ENCODE measurements at places on chromosomes 1 and 21.

GRCh38 chr1:96220651-96221050, 500.9 kb upstream of the PTBP2 start:
- DNase-seq, result no peak

GRCh38 chr1:245682638-245683628, 528.1 kb downstream of the KIF26B start:
- peak; percentile 35 for DNase-seq

GRCh38 chr1:3093898-3094626, 25.1 kb downstream of the PRDM16 start:
- no peak for DNase-seq

- DNase-seq, result no peak
Measured at GRCh38 chr1:68144856-68145255, 87.5 kb downstream of the WLS start.

GRCh38 chr1:173269490-173270230, 62.5 kb upstream of the TNFSF4 start:
- peak; percentile 98 for DNase-seq

DNA sequence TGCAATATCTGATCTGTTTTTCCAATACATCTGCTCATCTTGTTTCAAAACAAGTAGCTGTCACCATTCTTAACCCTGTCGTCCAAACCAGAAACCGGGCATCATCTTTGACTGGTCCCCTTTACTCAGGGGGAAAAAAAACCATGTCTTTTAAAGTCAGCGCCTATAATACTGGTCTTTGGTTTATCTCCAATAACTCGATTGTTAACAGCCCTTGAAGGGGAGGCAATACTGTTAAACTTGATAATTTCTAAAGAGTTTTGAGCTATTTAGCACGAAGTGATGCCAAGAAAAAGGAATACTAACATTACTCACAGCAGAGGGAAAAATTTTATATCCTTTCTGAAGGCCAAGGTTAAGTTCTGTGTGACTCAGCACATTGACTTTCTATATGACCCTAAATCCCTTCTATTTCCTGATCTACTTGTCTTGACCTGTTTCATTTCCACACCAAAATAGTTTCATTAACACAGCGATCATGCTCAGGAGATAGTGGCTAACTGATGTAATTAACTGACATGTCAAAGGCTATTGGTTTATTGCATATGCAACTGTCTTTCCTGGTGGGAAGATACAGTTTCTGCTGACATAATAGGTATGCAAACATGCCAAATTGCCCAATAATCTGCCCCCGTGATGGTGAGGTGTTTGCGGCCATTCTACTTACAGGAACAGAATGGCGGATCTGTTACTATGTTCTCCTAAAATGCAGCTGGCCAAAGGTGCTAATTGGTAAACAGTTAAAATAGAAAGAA, 59.1 kb downstream of the NFIA start:
- peak; percentile 56 for DNase-seq

GRCh38 chr1:216580538-216581057, 142.6 kb downstream of the ESRRG start:
- DNase-seq, result no peak

DNA sequence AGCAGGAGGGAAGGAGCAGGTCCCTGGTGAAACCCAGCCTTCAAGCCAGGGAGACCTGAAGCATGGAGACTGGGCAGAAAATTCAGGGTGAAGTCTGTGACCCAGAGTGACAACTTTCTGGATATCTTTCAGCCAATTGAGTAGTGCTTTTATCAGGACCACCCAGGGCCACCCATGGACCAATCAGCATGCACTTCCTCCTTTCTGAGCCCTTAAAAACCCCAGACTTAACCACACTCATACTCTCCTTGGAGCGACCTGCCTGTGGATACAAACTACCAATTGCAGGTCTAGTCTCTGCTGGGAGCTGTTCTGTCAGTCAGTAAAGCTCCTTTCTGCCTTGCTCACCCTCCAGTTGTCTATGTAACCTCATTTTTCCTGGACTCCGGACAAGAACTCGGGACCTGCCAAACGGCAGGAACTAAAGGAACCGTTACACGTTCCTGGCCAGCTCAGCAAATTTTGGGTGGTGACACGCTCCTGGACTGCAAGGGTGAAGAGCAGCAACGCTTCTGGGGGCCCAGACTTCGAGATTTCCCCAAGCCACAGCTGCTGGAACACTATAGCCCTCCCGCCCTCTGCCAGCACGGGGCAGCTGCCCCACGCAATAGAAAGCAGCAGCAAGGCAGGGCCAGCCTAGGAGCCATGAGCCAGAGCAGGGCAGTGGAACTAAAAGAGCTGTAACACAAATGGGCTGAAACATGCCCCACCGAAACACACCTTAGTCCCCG, 1183.4 kb downstream of the AMY1C start:
- DNase-seq, result no peak

- no peak for DNase-seq
Measured at GRCh38 chr1:19476450-19477190, 8.7 kb downstream of the CAPZB start.

GRCh38 chr1:70487910-70488665, 77.0 kb downstream of the CTH start:
- DNase-seq, result peak; percentile 35

GRCh38 chr1:27136236-27136551, 18.7 kb downstream of the SLC9A1 start:
- no peak for DNase-seq

- DNase-seq, result no peak
Measured at GRCh38 chr1:167490765-167491164, 27.6 kb downstream of the CD247 start.

- no peak for DNase-seq
Measured at GRCh38 chr1:3676581-3677470, 24.5 kb downstream of the TP73 start.

- no peak for DNase-seq
Measured at GRCh38 chr1:114691061-114691460, 4.3 kb downstream of the AMPD1 start.

DNA sequence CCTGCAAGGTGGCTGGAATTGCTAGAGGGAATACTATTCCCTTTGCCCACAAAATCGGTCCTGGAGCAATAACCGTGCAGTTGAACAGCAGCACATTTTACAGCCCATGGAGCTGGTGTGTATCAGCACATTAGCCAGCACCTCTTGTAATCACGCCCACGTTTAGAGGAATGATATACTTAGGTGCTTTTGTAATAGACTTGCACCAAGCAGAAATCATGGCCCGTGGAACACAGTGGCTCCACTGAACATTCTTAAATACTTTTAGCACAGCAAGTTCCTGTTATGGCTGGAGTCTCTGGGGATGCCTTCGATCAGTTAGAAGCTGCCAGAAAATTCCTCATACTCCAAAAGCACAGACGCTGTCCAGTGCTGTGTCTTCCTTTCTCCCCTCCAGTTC, 218.1 kb upstream of the FAM78B start:
- no peak for DNase-seq

GRCh38 chr1:205162301-205162700, 40.5 kb upstream of the RBBP5 start:
- DNase-seq, result peak; percentile 25
